Fibroblast of skin of left biceps (primary cell): ENCODE measurements at places on chromosomes 2 and 18.

DNA sequence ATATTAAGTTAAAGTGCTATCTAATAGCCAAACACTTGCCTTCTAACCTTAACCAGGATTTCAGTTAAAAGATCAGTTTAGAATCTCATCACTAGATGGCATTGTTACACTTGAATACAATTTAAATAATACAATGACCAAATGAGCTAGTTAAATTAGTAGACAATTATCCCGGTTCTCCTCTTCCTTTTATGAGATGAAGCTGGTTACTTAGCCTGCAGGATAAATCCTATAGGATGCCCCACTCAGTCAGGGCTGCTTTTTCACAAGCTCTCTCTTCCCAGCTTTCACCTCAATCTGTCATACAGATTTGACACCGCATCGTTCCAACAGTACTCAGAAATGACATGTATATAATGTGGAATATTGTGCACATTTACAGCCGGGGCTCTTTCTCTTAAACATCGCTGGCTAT is 678.8 kb downstream of the KCNJ3 start:
- DNase-seq = no peak

DNA sequence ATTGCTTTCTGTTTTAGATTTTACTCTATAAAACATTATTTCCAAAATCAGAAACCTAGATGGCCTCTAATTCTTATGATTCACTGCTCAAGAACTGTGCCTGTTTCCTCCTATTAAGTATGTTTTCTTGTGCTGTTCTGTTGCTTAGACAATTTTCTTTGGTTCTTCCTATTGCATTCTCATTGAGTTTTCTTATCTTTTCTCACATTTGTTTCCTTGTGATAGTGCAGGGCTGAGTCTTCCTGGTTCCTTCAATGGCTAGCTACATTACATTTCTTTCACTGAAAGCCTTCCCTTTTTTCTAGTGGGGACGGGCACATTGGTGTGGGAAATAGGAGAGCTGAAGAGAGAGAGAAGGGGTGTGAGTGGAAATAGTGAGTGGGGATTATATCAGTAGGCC is 183.4 kb downstream of the CALCRL start:
- no peak for DNase-seq

DNA sequence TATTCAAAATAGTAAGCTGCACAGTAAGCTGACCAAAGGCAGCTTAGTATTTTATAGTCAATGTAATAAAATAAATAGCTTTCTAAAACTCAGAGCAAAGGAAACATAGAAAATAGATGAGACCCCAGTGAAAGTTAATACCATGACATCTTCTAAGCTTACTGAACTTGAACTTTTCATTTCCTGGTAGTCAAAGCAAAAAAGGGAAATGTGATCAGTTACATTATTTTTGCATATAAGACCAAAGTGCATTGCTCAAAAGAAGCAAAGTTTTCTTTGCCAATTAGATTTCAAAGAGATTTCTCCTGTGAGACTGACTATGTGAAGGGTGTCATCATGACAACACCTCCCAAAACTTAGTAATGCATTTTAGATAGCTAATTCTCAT is 70.2 kb downstream of the MYO1B start:
- DNase-seq = no peak

DNA sequence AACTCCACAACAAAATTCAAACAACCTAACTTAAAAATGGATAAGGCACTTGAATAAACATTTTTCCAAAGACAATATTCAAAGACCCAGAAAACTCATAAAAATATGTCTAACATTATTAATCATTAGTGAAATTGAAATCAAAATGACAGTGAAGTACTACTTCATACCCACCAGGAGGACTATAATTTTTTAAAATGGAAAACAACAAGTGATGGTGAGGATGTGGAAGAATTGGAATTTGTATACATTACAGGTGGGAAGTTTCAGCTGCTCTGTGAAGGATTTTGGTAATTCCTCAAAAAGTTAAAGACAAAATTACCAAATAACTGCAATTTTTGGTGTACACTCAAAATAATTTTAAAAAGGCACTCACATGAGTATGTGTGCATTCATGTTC is 920.0 kb downstream of the TDRD15 start:
- no peak for DNase-seq

GRCh38 chr18:63046375-63046774 is 273.2 kb downstream of the BCL2 start:
- no peak for DNase-seq

- DNase-seq = peak; percentile 35
Observed at GRCh38 chr18:6661692-6662415, 67.7 kb upstream of the ARHGAP28 start.

DNA sequence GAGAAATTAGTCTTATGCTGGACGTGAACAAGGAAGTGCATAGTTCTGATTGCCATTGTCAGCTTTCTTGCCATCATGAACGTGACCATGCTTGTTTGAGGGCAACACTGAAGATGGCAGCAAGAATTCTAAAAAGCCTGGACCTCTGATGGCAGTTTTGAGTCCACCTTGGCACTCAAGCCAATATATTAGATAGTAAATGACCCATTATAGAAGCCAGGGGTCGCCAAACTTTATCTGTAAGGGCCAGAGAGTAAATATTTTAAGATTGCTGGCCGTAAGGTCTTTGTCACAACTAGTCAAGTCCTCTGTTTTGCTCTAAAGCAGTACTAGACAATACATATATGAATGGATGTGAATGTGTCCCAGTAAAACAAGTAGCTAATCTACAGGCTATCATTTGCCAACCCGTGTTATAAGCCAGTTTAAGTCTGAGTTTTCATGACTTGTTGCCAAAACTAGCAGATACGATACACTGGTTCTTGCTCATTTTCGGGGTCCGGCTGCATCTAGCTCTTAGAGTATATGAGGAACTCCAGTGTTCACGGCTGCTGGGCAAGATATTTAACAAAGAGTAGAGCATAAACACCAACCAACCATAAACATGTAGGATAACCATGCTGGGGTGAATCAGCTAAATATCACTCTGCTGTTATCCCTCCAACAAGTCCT is 73.1 kb upstream of the PELI1 start:
- DNase-seq = no peak

DNA sequence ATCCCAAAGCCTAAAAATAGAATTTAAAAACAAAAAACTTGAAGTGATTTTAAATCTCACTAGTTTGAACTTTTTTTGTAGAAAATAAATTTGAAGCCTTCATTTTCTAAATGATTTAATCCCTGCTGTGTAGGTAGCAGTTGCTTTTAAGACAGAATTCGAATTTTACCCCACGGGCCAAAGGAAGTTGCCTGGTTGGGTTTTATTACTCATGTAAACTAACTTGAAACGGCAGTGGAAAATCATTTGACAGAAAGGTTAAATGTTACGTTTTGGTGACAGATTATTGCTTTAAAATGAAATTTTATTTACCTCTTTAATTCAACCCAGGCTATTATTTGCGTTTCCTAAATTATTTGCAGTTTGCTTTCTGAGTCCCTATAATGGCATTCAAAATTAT is 2.0 kb downstream of the MAPRE2 start:
- no peak for DNase-seq

- no peak for DNase-seq
Observed at GRCh38 chr2:237558961-237559641, 7.3 kb upstream of the PRLH start.

DNA sequence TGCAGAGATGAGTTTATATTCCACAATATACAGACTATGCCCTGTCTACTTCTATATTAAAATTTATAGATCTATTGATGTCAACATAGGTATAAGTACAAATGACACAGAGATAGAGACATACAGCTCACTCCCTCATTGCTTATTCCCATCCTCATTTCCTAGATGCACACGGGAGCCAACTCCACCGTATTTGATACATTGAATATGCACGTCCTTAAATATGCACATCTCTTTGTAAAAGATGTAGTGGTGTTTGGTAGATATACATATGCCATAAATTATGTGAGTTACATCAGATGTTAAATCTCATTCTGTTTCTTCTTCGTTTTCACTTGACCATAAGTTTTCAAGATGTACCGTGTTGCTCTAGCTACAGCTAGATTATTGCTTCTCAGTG is 179.2 kb upstream of the RAB6C start:
- no peak for DNase-seq

DNA sequence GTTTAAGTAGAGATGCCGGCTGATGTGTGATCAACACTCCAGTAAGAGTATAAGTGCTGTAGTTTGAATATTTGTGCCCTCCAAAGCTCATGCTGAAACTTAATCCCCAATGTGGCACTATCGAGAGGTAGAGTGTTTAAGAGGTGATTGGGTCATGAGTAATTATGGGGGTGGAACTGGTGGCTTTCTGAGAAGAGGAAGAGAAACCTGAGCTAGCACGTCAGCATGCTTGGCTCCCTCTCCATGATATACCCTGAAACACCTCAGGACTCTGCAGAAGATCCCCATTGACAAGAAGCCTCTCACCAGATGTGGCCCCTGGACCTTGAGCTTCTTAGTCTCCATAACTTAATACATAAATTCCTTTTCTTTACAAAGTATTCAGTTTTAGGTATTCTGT is 584.8 kb downstream of the TSN start:
- no peak for DNase-seq

DNA sequence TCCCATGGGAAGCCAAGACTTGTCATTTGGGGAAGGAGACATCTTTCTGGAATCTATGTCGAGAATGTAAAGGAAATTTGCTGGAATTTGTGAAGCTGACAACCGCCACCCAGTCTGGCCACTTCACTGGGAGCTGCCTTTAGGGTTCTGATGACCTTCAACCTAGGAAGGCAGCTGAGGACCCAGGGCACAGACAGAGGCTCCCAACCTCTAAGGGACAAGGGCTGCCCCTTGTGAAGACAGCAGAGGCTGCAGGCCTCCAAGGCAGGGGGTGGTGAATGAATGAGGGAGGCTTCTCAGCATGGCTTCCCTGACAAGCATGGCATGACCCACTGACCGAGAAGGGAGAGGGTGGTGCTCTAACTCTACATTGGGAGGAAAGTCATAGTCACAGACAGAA is 128.9 kb upstream of the ASB18 start:
- no peak for DNase-seq

- no peak for DNase-seq
Observed at GRCh38 chr2:107721178-107721577, 105.5 kb upstream of the RGPD4 start.

DNA sequence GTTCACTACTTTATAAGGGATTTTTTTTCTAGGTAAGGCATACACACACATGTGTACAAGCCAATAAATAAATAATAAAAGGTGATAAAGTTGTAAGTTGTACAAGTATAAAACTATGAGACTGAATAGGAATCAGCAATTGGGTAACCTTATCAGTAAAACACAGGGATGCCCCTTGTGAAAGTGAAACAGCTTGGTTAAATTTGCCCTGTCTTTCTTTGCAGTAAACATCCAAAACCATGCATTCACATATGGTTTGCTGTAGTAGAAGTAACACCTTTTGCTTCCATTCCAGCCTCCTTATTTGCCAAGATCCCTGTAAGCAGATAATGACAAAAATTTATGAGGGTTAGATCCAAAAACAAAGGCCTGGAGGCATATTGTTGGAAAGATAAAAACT is 44.3 kb upstream of the NEUROD1 start:
- DNase-seq = no peak

GRCh38 chr18:35682281-35682867 is 100.8 kb downstream of the GALNT1 start:
- peak; percentile 5 for DNase-seq

DNA sequence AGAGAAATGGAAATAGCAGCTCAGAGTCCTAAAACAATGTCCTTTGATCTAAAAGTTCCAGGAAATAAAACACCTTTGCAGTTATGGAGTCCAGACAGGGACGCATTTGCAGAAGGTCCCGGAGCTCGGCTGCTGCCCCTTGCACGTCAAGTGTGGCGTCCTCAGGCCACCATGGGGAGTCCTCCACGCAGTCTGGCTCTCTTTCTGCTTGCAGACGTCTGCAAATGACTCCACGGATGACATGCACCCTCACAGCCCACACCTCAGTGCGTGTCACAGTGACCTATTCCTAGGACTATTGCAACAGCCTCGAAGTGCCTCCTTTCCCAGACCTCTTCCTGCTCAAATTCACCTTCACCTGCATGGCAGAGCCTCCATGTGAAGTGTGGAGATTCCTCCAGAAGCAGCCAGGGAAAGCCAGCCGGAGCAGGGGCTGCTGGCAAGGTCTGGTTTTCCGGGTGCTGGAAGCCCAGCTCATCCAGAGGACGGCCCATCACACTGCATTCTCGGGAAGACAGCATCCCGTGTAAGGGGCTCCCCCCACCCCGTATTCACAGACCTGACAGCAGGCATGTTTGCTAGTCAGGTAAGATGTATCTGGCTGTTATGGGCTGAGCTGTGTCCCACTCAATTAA is 137.7 kb downstream of the ASB1 start:
- DNase-seq = no peak

- DNase-seq = no peak
Observed at GRCh38 chr2:30692829-30693275, 114.4 kb downstream of the CAPN13 start.

DNA sequence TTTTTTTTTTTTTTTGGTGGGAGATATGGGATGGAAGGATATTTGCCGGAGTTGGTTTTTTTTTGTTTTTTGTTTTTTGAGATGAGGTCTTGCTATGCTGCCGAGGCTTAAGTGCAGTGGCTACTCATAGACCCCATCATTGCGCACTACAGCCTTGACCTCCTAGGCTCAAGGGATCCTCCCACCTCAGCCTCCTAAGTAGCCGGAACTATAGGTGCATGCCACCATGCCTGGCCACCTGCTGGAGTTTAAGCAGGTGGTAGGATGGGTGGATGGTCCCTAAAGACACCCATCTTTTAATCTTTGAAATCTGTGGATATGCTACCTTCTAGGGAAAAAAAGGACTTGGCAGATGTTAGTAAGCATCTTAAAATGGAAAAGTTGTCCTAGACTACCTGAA is 169.8 kb downstream of the TGIF1 start:
- no peak for DNase-seq

DNA sequence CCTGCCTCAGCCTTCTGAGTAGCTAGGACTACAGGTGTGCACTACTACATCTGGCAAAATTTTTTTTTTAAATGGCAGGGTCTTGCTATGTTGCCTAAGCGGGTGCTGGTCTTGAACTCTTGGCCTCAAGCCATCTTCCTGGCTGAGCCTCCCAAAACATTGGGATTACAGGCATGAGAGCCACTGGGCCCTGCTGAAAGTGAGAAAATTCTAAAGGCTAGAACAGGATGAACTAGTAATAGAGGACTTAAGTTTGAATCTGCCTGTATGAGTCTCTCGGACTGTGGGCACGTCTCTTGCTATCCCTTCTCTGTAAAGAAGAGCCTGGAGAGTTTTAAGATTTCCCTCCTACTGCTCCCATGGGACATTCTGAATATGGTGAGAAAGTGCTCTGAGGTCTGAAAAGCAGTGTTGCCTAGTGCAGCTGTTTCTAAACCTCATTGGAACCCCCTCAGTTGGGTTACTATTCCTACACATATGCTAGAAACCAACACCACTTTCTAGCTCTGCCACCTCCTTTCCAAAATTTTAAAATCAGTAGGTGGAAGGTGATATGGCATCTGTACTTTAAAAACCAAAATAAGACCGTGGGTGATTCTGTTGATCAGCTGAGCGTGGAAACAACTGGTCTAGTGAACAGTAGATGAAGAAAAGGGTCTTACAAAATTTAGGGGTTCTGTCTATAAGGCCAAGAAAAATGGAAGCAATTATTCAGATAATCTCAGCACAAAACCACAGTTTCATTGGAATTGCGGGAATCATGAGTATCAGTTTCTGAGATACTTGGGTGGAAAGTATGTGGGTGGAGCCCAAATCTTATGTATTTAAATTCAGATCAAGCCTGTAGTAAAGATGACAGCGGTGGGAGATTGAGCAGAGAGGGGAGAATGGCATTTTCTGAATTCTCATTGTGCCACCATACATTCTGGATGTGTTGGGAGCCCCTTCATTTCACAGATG is 259.8 kb upstream of the CXCR4 start:
- no peak for DNase-seq
